Activated T-helper 17 cell treated with anti-CD3 and anti-CD28 coated beads, Interleukin-2, amount 50 U/mL, for 72 hours (primary cell): ENCODE measurements at places on chromosomes 2 and 18. TPM values are rescaled to one million over a fixed set of nuclear protein-coding genes. Genes with fewer than 3 reads are reported as not detected.

GRCh38 chr2:158993721-158994587 is 25.5 kb downstream of the TANC1 start:
- H3K27me3 ChIP-seq: no peaks in the 10 kb centered on the region
- no peak overlapping the region for H3K4me3 ChIP-seq
- H3K36me3 ChIP-seq: no peaks in the 10 kb centered on the region

- H3K4me1 ChIP-seq: peaks cover 52% of the 10 kb centered on the region
- ATAC-seq: no peak
- no peaks in the 10 kb centered on the region for H3K27me3 ChIP-seq
- peak overlapping the region; percentile 71 for H3K4me3 ChIP-seq
Measured at GRCh38 chr18:12838178-12838634, 45.8 kb downstream of the PTPN2 start.

DNA sequence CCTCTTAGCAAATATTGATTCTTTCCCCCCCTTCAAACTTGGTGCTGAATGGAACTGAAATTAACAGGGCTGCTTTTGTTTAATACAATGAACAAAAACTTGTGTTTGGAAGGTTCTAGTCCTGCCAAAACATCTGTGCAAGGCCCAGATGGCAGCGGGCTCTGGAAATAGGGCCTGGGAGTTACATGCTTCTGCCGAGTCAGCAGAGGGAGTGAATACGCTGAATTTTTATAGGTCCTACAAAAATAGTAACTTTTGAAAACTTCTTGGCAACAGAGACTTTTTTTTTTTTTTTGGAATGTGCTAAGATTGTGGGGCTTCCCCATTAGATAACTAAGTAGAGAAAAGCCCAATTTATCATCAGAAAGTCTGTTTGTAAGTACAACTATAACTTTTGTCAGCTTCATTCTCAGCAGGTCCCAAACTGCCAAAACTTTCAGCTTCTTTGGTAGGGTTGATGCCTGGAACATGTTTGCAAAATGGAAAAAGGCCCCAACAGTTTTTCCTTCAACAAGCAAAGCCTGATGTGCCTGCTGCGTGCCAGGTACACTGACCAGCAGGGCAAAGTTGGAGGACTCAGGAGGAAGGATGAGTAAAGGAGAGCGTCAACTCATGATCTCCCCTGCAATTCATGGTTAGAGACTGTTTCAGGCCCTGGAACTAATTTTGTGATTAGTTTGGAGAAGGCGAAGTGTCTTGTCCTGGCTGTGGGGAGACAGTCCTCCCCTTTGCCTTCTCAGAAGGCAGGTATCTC is 45.1 kb upstream of the HDAC4 start:
- no peak overlapping the region for H3K4me3 ChIP-seq
- H3K36me3 ChIP-seq: no peaks in the 10 kb centered on the region
- peaks cover 10% of the 10 kb centered on the region for H3K4me1 ChIP-seq
- peaks cover 4% of the 10 kb centered on the region for H3K27me3 ChIP-seq
- no peak overlapping the region for H3K27ac ChIP-seq

GRCh38 chr18:79608999-79609461 is 70.6 kb upstream of the CTDP1 start:
- no peaks in the 10 kb centered on the region for H3K36me3 ChIP-seq
- no peaks in the 10 kb centered on the region for H3K4me1 ChIP-seq
- no peak overlapping the region for H3K4me3 ChIP-seq
- no peaks in the 10 kb centered on the region for H3K27me3 ChIP-seq
- ATAC-seq: no peak

DNA sequence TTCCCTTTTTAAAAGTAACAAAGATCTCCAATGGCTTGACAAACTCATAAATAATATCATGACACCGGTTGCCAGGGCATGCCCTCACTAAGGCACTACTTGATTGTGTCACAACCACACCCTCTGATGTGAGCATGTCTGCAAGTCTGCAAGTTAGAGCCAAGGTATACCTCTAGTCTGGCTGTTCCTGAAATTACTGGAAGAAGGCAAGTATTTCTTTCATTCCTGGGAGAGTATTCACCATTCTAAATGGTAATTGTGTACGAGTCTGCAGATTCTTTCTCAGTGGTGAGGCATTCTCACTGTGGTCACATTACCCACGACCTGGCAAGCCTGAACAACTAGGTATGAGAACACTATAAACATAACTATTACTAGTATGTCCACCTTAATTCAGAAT is 25.7 kb upstream of the RNU4ATAC start:
- H3K36me3 ChIP-seq: peaks cover 99% of the 10 kb centered on the region
- no peaks in the 10 kb centered on the region for H3K27me3 ChIP-seq
- H3K27ac ChIP-seq: no peak overlapping the region
- no peak overlapping the region for H3K4me3 ChIP-seq
- ATAC-seq: no peak

GRCh38 chr2:95361216-95361980 is 41.1 kb upstream of the FAHD2A start:
- H3K27ac ChIP-seq: no peak overlapping the region
- H3K36me3 ChIP-seq: no peaks in the 10 kb centered on the region
- no peak for ATAC-seq
- no peak overlapping the region for H3K4me3 ChIP-seq

DNA sequence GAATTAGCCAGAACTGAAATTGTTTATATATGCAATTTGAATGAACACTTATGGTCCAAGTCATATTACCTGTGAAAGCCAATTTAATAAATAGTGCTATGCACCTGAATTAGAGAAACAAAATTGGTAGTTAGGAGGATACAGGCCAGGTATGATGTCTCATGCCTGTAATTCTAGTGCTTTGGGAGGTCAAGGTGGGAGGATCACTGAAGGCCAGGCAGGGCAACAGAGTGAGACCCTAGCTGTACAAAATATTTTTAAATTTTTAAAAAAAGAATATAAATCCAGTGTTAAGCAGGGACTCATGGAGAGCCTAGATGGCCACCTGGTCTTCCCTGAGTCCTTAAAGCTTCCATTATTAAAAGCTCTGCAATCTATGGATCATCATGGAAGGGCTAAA is 7.3 kb upstream of the PSTPIP2 start:
- H3K36me3 ChIP-seq: peaks cover 61% of the 10 kb centered on the region
- no peak overlapping the region for H3K27ac ChIP-seq
- ATAC-seq: no peak

- ATAC-seq: peak; percentile 18
- no peaks in the 10 kb centered on the region for H3K27me3 ChIP-seq
- H3K27ac ChIP-seq: no peak overlapping the region
- H3K4me3 ChIP-seq: no peak overlapping the region
- H3K36me3 ChIP-seq: no peaks in the 10 kb centered on the region
- H3K4me1 ChIP-seq: no peaks in the 10 kb centered on the region
Measured at GRCh38 chr2:26008851-26009566, 24.9 kb upstream of the RAB10 start.

CEP192 gene
- 35.3 TPM for total RNA-seq

CRYBA2 gene
- total RNA-seq: not detected

FOXI3 gene
- not detected for total RNA-seq

CSRNP3 gene
- total RNA-seq: not detected

HOXD1 gene
- total RNA-seq: not detected

BUB1 gene
- total RNA-seq: 103 TPM

CAMKMT gene
- 13.4 TPM for total RNA-seq

TMEM198 gene
- total RNA-seq: 5.1 TPM

NCKAP5 gene
- not detected for total RNA-seq

SPATA3 gene
- 2.5 TPM for total RNA-seq

ELOA2 gene
- not detected for total RNA-seq
